ENCODE measurements at places on chromosomes 4 and X. TPM values are rescaled to one million over a fixed set of nuclear protein-coding genes. Genes with fewer than 3 reads are reported as not detected.

GRCh38 chrX:122134291-122134690 is 1049.8 kb upstream of the GRIA3 start:
- DNase-seq = peak; percentile 15

DNA sequence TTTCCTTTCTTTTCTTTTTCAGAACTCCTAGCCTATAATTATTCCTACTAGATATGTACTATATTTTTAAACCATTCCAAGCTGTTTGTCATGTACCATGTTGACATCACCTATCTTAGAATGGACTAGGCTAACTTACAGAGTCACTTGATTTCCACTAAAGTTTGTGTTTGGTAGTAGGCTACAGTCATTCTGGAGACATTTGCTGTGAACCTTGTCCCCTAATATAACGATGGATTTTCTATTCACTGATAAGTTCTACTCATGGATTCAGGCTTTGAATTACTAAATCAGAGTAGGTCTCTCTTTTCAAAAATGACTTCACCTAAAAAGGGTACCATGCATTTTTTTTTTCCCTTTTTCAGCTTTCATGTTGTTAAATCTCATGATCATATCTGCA is 93.4 kb downstream of the PHEX start:
- DNase-seq = no peak

DNA sequence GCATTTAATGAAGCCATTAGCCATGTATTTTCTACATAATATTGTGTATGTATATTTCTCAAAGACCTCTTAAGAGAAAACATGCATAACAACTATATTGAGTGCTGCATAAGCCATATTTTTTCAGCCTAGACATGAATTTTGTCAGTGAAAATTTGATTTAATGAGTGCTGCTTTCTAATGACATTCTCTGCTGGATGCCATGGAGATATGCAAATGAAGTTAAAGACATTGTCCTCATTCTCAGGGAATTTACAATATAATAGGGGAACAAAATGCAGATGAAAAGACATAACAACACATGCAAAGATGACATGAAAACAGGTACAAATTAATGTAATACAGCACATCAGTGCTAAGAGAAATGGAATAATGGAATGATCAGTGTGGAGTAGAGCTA is 118.7 kb downstream of the ATOH1 start:
- no peak for DNase-seq

GRCh38 chr4:80407246-80407645 is 71.7 kb downstream of the CFAP299 start:
- DNase-seq = peak; percentile 24

DNA sequence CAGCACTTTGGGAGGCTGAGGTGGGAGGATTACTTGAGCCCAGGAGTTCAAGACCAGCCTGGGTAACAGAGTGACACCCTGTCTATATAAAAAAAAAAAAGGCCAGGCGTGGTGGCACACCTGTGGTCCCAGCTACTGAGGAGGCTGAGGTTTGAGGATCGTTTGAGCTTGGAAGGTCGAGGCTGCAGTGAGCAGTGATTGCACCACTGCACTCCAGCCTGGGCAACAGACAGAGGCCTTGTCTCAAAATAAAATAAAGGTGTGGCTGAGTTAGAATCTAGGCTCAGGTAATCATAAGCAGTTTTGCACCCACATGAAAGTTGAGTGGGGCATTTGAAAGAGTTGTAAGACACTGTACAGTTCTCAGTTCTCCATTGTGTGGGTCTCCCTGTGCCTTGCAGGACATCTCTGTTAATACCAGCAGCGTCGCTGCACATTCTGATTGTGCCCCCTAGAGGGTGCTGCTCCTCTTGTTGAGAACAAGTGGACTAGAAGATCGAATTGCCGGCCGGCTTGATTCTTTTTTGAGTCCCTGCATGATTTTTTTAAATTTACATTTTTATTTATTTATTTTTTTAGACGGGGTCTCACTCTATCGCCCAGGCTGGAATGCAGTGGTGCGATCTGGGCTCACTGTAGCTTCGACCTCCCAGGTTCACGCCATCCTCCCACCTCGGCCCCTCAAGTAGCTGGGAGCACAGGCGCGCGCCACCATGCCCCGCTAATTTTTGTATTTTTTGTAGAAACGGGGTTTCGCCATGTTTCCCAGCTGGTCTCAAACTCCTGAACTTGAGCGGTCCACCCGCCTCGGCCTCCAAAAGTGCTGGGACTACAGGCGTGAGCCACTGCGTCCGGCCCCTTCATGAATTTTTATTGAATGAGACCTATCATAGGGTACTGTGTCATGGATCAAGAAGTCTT is 73.6 kb upstream of the RBMX start:
- peak; percentile 72 for DNase-seq

GRCh38 chr4:7383266-7383665 is 51.5 kb downstream of the PSAPL1 start:
- DNase-seq = no peak

DNA sequence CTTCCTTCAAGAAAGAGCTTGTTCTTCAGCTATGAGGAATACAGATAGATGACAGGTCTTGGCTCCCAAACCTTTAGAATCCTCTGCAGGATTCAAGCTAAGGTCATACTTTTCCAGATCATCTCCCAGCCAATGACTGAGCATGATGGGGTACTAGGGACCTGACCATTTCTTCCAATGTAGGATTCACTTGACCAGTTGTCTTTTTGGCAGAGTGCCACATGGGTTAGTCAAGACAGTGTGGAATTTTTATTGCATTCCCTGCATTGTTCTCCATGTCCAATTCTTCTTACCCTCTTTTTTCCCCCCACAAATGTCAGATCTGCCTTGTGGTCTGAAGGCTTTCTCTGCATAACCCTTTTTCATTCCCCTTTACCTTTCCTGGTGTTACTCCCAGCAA is 99.5 kb downstream of the CCSER1 start:
- no peak for DNase-seq

- peak; percentile 73 for DNase-seq
Measured at GRCh38 chrX:154051201-154051810, 31.6 kb upstream of the IRAK1 start.

GRCh38 chrX:23736030-23736429 is 7.0 kb downstream of the ACOT9 start:
- peak; percentile 34 for DNase-seq

- DNase-seq = no peak
Measured at GRCh38 chr4:6192245-6192644, 8.1 kb downstream of the JAKMIP1 start.

GRCh38 chr4:108094923-108095482 is 73.7 kb downstream of the LEF1 start:
- no peak for DNase-seq

DNA sequence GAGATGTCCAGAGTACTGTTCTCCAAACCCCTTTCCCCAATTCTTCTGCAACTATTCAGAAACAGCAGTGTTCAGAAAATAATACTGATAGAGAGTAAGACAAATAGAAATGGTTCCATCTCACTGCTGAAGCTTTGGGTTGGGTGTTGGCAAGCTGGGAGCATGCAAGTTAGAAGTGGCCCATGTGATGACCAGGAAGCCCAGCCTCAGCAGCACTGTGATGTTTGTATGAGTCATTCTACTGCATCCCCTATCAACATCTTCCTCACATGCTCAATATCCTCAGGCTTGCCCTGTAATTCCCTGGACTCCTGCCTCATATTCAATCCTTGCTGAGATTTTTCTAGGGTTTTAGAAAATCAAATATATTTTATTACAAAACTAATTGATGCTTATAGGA is 96.5 kb downstream of the CHRDL1 start:
- DNase-seq = no peak

- DNase-seq = no peak
Measured at GRCh38 chrX:20378233-20378920, 111.7 kb upstream of the RPS6KA3 start.

- peak; percentile 28 for DNase-seq
Measured at GRCh38 chrX:31126205-31126604, 54.4 kb upstream of the FTHL17 start.

- DNase-seq = no peak
Measured at GRCh38 chrX:132022198-132022966, 720 bp upstream of the STK26 start.

DNA sequence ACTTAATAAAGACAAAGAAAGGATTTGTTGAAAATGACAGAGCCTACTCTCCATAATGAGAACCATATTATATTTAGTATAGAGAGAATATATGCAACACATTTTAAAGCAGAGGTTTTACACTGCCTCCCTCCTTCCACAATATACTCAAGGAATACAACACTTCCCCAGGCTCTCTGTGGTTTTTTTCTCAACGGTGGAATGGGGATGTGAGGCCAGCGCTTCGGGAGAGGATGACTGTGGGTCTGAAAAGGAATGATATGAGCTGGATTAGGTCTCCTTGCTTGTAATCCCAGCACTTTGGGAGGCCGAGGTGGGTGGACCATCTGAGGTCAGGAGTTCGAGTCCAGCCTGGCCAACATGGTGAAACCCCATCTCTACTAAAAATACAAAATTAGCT is 348.7 kb upstream of the KLF3 start:
- DNase-seq = no peak

DNA sequence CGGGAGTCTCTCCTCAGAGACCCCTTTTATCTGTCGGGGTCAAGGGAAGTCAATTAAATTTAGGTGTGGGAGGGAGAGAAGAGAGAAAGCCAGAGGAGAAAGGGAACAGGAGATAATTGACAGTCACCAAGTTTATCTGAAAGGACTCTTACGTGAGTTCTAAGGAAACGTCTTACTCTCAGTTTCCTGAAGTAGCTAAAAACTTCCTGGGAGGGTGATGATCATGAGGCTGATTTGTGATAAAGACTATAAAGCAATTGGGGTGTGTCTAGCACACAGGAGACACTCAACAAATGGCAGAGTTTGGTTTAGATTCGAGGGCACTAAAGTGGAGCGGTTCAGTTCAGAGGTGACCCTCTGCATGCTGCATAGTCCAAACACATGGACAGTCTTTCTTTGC is 254.1 kb downstream of the FBXW7 start:
- DNase-seq = no peak

GRCh38 chr4:64935469-64936001 is 526.3 kb upstream of the TECRL start:
- no peak for DNase-seq

- DNase-seq = no peak
Measured at GRCh38 chr4:120664851-120665250, 257.7 kb downstream of the PRDM5 start.

GRCh38 chr4:1767770-1768366 is 25.2 kb upstream of the FGFR3 start:
- peak; percentile 20 for DNase-seq

DNA sequence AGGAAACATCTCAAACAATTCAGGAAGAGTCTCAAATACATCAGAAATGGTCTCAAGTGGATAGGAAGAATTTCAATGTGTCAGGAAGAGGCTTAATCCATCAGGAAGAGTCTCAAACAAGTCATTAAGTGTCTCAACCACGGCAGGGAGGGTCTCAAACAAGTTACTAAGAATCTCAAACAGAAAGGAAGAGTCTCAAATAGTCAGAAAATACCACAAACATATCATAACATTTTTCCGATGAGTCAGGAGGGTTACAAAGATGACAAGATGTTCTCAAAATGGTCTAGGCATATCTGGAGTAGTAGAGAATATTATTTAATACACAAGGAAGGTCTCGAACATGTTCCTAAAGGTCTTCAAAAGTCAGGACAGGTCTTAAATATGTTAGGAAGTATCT is 109.3 kb upstream of the USP9X start:
- DNase-seq = no peak

DNA sequence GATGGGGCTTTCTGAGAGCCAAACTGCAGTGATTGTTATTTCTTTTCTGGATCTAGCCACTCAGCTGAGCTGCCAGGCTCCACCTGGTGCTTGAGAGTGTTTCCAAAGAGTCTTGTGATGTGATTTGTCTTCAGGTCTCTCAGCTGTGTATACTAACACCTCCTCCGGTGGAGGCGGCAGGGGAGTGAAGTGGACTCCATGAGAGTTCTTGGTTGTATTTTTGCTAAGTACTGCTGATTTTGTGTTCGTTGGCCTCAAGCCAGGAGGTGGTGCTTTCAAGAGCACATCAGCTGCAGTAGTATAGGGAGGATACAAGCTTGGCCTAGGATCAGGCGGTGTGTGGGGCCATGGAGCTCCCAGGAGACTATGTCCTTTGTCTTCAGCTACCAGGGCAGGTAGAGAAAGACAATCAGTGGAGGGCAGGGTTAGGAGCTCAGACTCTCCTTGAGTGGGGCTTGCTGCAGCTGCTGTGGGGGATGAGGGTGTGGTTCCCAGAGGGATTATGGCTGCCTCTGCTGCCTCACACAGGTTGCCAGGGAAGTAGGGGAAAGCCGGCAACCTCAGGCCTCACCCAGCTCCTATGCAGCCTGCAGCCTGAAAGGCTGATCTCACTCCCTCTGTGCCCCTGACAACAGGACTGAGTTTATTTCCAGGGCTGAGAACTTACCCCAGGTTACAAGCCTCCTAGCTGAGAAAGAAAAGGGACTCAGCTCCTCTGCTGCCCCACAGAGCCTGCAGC is 62.4 kb downstream of the NPFFR2 start:
- no peak for DNase-seq

DNA sequence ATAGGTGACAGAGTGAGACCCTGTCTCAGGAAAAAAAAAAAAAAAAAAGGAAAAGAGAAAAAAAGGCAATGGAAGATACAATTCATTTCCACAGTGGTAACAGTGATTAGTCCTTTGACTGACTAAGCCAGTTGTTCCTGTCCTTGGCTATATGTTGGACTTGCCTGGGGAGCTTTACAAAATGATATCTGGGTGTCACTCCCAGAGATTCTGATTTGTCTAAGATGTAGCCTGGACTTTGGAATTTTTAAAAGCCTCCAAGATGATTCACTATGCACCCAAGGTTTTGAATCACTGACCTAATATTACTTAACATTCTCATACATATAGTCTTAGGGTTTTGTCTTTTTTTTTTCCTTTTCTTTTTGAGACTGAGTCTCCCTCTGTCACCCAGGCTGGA is 16.9 kb downstream of the HELQ start:
- DNase-seq = no peak

GRCh38 chr4:176217510-176217909 is 22.1 kb upstream of the SPATA4 start:
- DNase-seq = no peak

GRCh38 chr4:171186700-171187099 is 626.5 kb upstream of the GALNTL6 start:
- DNase-seq = no peak

GRCh38 chr4:89534356-89534755 is 226.8 kb upstream of the GPRIN3 start:
- DNase-seq = no peak

DNA sequence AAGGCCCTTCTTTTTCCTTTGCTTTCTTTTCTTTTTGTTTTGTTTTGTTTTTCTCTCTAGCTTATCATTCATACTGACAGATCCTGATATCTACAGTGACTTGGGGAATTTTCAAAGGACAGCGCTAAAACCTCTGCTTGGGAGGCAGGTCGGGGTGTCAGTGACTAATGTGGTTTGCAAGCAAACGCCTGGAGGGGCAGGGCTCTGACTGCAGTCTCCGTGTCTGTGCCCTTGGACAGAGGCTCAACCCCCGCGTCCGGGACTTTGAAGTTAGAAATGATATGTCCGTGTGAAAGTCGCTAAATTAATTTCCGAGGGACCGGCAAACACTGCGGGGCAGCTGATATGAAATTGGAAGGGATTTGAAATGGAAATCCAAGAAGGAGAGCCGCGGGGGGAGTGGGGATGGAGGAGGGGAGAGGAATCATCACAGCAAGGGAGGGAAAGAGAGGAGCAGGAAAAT is 312.4 kb downstream of the DHRSX start:
- DNase-seq = no peak

The RBM46 gene
- not detected for total RNA-seq

The CXorf49 gene
- not detected for total RNA-seq

The SPATA18 gene
- 18.1 TPM for total RNA-seq

The AVPR2 gene
- under 0.01 TPM for total RNA-seq

The SPP1 gene
- 11.3 TPM for total RNA-seq

The DSPP gene
- total RNA-seq = not detected

The MAGEB1 gene
- total RNA-seq = not detected

The SH3TC1 gene
- total RNA-seq = 3.9 TPM

The IQSEC2 gene
- total RNA-seq = 11.0 TPM

The MGAT4D gene
- total RNA-seq = not detected

The CLGN gene
- total RNA-seq = 1.6 TPM

The PLS3 gene
- 271 TPM for total RNA-seq

The GAR1 gene
- total RNA-seq = 5.2 TPM
